K562 (cell line): ENCODE measurements at places on chromosomes 1 and 21. TPM values are rescaled to one million over a fixed set of nuclear protein-coding genes. Genes with fewer than 3 reads are reported as not detected.

DNA sequence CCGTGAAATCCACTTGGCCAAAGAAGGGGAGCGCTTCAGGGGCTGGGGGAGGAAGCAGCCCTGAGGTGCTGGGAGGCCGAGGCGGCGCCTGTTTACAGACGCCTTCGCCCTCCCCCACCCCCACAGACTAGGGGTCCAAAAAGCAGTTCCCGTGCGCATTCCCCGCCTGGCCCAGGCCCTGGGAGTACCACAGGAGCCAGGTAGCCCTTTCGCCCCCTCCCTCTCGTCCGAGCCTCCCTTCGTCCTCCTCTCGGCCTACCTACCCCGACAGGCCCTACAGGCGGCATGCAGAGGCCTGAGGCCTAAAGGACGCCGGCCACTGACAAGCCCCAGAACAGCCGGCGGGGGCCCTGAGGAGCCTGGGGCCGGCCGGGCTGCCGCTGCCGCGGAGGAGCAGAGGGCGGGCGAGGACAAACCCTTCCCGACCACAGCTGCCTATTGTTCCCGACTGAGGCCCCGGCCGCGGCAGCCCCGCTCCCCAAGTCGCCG lies 522 bp downstream of the RC3H1 start:
- DNase-seq: peak; percentile 56

DNA sequence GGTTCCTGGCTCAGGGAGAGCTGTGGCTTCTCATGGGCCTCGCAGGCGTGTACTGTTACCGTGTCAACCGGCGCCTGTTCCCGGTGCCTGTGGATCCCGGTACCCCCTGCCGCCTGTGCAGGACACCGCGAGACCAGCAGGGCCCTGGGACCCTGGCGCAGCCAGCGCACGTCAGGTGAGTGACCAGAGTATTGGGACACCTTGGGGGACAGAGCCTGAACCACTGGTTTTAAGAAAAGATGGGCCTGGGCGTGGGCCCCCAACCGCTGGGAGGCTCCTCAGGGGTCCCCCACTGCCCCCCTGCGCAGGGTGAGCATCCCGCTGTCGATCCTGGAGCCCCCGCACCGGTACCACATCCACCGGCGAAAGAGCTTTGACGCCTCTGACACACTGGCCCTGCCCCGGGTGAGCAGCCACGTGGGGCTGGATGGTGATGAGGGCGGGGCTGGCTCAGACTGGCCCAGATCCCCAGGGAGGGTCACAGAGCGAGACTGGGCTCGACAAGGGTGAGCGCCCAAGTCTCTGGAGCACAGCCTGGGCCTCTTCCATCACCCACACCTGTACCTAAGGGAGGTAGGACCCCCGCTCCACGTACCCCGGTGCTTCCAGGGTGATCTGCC lies 10.5 kb downstream of the MIIP start:
- no peak for DNase-seq

- no peak for DNase-seq
Measured at GRCh38 chr1:206609229-206609991, 2.9 kb downstream of the EIF2D start.

DNA sequence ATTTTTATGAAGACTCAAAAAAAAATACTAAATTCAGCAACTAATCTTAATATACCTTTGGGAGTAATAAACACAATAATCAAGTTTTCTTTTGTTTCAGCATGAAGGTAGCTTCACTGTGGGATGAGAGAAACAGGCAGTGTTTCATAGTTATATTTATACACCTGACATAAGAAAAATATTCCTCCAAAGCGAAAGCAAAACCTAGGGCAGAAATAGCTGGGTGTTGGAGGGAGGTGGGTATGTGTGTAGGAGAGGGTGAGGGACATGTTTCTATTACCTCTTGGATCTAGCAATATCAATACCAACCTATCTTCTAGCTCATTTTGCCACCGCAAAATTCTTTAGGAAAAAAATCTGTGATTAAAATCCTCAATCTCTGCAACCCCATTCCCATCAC lies 24.9 kb upstream of the MAN1A2 start:
- DNase-seq: no peak

GRCh38 chr1:247646867-247647266 lies 32.7 kb downstream of the OR13G1 start:
- DNase-seq: no peak

DNA sequence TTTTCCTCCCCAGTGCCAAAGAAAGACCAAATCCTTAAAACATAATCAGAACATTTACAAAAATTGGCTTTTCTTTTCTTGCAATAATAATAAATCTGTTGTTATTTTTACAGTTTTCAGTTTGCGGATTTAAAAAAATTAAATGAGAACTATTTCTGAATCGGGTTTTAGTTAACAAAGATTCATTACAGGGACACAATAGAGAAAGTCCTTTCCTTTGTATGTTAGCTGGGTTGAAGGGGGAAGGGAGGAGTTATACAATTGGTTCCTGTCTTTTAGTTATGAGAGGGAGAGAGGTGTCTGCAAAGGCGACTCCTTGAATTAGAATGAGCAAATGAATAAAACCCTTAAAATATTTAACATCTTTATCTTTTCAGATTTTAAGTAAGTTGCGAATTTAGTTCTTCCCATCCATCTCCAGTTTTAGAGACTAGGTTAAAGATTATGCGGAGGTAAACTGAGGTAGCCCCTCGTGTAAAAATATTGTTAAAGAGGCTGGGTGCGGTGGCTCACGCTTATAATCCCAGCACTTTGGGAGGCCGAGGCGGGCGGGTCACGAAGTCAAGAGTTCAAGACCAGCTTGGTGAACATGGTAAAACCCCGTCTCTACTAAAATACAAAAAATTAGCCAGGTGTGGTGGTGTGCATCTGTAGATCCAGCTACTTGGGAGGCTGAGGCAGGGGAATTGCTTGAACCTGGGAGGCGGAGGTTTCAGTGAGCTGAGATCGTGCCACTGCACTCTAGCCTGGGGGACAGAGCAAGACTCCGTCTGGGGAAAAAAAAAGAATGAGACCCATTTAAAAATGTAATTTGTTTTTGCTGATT lies 3.9 kb downstream of the SPEN start:
- DNase-seq: no peak

DNA sequence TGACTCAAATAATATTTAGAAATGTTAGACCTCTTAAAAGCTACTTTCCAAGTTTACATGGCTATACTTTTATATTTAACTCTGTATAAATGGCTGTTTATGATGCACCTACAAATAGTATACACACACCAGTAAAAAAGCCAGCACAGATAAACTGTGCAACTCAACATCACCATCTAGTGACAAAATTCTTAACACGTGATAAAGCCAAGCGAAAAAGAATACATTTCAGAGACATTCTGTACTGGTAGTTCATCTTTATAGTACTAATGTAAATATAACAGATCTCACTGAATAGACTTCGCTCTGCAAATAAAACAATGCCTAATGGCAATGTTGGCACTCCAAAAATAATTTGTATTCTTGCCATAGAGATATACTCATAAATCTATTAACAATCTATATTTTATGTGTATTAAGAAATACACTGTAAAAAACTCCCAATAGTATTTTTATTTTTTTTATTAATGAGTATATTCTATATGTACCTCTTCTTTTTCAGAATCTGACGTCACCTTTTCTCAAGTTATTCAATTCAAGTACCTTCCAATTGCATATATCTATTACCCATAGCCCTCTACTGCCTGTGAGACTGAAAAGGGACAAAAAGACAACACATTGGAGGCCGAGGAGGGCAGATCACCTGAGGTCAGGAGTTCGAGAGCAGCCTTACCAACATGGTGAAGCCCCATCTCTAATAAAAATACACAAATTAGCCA lies 100.2 kb downstream of the DPYD start:
- DNase-seq: no peak

DNA sequence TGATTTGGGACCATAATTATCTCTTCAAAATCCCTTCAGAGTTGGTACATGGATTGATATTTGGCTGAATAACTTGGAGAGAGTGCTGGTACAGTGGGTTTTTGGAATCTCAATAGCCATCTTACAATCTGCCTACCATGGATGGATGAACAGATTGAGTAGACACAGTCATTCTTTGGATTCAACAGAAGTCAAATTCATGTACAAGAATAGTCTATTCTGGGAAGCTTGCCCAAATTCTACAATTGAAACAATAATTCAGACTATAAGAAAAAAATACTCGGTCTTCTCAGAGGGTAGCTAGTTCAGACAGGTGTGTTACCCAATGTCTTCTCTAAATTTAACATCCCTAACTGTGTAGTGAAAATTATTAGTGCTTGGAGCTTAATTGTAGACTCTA lies 574.0 kb downstream of the LRRIQ3 start:
- DNase-seq: no peak

DNA sequence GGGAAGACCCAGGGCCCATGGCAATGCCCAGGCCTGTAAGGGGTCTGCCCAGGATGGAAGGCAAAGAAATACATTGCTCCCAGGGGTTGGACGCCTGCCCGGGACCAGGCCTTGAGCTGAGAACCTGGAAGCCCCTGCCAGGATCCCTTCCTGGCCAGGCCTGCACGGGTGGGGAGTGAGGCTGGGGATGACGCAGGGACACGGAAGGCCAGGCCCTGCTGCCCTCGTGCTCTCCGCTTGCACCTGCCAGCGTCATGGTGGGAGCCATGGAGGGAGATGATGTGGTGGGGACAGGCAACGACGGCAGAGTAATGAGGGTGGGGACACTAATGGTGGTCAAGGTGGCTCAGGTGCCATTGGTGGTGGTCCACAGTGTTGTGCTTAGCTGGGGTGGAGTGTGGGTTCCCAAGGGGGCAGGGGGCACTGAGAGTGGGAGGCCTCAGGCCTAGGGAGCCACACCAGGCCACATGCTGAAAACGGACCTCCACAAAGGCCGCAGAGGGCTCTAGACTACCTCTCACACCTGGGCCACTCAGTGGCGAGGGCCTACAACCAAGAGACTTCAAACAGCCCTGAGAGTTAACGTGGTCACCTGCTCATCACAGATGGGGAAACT lies 4.3 kb downstream of the HES3 start:
- no peak for DNase-seq

- no peak for DNase-seq
Measured at GRCh38 chr21:38992737-38993136, 187.0 kb downstream of the ETS2 start.

GRCh38 chr1:27527890-27528817 lies 38.2 kb upstream of the WASF2 start:
- no peak for DNase-seq

DNA sequence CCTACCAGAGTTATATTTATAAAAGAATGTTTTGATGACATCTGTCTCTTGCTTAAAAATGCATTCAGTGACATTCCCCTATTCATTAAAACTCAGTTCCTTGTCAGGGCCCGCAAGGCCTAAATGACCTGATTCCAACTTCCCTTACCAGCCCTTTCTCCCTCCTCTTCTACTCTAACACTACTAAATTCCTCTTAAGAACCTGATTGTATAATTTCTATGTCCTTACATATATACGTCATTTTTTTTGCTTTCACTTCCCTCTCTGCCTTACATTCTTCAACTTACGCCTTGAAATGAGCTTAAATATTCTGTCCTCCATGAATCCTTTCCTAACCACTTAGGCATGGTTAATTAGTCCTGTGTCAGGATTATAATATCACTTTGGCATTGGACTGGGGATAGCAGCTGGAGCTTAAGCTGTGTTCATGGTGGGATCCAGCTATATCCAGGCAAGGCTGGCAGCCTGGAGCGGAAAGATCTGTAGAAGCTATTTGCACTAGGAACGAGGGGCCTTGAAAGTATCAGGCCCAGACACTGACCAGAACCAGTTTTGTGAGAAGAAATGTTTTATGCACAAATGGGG lies 360.2 kb upstream of the PTBP2 start:
- no peak for DNase-seq

GRCh38 chr1:244067893-244068292 lies 16.8 kb downstream of the ZBTB18 start:
- no peak for DNase-seq

GRCh38 chr1:108646648-108647269 lies 14.1 kb downstream of the HENMT1 start:
- DNase-seq: peak; percentile 33

- DNase-seq: no peak
Measured at GRCh38 chr1:73144311-73144710, 862.0 kb upstream of the NEGR1 start.

GRCh38 chr1:89669441-89669840 lies 36.5 kb downstream of the LRRC8C start:
- DNase-seq: no peak

DNA sequence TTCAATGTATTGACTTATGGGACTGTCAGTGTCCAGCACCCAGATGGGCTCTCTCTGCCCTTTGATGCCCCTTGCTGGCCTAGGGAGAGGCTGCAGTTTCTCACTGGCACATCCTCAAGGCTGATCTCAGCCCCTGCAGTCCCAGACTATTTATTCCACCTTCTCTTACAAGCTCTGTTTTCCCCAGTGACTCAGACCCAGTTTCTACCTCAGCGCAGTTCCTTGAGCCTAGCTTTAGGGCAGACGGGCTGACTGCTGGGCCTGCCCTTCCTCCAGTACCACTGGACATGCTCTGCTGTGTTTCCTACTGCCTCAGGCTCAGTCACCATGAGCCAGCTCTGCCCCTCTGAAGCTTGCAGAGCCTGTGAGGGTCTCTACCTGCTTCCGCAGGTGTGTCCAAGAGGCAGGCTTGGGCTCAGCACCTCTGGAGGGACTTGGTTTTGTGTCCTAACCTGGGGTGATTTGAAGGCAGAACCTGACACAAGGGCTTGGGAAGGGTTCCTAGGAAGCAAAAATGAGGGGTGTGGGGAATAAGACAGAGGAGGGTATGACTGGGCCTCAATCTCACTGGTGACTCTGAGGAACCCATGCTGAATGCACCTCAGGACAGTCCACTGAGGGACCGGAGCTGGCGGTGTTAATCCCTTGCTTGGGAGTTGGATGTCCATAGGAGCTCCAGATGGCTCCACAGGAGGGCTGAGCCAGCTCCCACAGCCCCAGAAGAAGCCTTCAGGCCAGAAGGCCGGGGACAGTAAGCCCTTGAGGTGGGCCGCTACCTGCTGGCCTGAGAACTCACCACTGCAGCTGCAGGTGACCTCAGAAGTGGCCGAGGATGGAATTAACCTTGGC lies 689.9 kb downstream of the MATN1 start:
- DNase-seq: no peak

DNA sequence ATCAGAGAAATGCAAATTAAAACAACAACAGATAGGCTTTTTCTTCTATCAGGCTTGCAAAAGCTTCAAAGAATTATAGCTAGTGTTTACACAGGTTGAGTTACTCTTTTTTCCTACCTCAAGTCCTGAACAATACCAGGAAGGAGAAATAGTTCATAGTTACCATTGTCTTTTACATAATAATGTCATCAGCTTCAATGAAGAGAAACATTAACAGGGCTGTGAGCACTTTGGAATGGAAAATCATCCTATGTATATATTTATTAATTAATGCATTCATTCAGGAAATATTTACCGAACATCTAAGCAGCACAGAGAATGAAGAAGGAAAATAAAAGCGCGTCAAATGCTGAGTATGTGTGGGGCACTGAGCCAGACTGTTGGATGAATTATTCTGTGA lies 197.3 kb downstream of the ZBTB18 start:
- no peak for DNase-seq

GRCh38 chr1:245684571-245684970 lies 529.8 kb downstream of the KIF26B start:
- DNase-seq: no peak

The CCDC30 gene
- total RNA-seq: 0.76 and 0.91 TPM in 2 replicates

The SPRR5 gene
- total RNA-seq: not detected in 2 replicates

The DISP1 gene
- total RNA-seq: 0.02 and 0.09 TPM in 2 replicates
